Ascending aorta (tissue), 2 donors: ENCODE measurements at places on chromosomes 5 and 9. TPM values are rescaled to one million over a fixed set of nuclear protein-coding genes. Genes with fewer than 3 reads are reported as not detected.

The SMIM23 gene
- not detected for total RNA-seq

The C5orf34 gene
- total RNA-seq: not detected

The FGD3 gene
- 20.8 TPM for total RNA-seq

The DMRT3 gene
- not detected for total RNA-seq

The HSDL2 gene
- 18.6 TPM for total RNA-seq

The IRX1 gene
- 10.3 TPM for total RNA-seq

The ENTREP1 gene
- 4.2 TPM for total RNA-seq

The GRM6 gene
- not detected for total RNA-seq

The IFNA13 gene
- total RNA-seq: not detected

The AHRR gene
- not detected for total RNA-seq

The TMEM252 gene
- total RNA-seq: not detected

The PLAA gene
- 14.5 TPM for total RNA-seq

The PCDHGC5 gene
- 0.11 TPM for total RNA-seq

The GLDC gene
- total RNA-seq: 0.64 TPM

The TXNDC8 gene
- total RNA-seq: not detected

The SLC4A9 gene
- total RNA-seq: not detected

The CCNJL gene
- total RNA-seq: not detected

The SPATA31A6 gene
- total RNA-seq: not detected

The THBS4 gene
- not detected for total RNA-seq

The DEPDC1B gene
- 2.4 TPM for total RNA-seq

The IL3 gene
- total RNA-seq: not detected

The TBC1D2 gene
- total RNA-seq: 32.5 TPM

The ELAVL2 gene
- not detected for total RNA-seq

The CCDC192 gene
- total RNA-seq: not detected

The PCDHGA11 gene
- total RNA-seq: 5.3 TPM

The HAVCR2 gene
- 1.7 TPM for total RNA-seq

The TAS2R1 gene
- not detected for total RNA-seq

The GPR150 gene
- 9.6 TPM for total RNA-seq

The CAMK2A gene
- total RNA-seq: not detected

The HRCT1 gene
- 32.7 TPM for total RNA-seq

The PRSS3 gene
- not detected for total RNA-seq

The EGFLAM gene
- 4.2 TPM for total RNA-seq

The SPATA31D4 gene
- total RNA-seq: not detected

The CEL gene
- total RNA-seq: not detected

The TMEM174 gene
- not detected for total RNA-seq

The MSX2 gene
- not detected for total RNA-seq

The LRRC70 gene
- 11.8 TPM for total RNA-seq

The CCL27 gene
- total RNA-seq: 9.3 TPM

The TMEFF1 gene
- total RNA-seq: not detected

The ADAMTS16 gene
- total RNA-seq: 1.6 TPM

The PHF19 gene
- total RNA-seq: 33.0 TPM

The ADAMTSL2 gene
- 3.4 TPM for total RNA-seq

The GDF9 gene
- total RNA-seq: not detected

The GOLPH3 gene
- total RNA-seq: 171 TPM

The RBM22 gene
- 45.3 TPM for total RNA-seq

The C5orf52 gene
- total RNA-seq: not detected
